ENCODE measurements at places on chromosomes 3 and 15.

DNA sequence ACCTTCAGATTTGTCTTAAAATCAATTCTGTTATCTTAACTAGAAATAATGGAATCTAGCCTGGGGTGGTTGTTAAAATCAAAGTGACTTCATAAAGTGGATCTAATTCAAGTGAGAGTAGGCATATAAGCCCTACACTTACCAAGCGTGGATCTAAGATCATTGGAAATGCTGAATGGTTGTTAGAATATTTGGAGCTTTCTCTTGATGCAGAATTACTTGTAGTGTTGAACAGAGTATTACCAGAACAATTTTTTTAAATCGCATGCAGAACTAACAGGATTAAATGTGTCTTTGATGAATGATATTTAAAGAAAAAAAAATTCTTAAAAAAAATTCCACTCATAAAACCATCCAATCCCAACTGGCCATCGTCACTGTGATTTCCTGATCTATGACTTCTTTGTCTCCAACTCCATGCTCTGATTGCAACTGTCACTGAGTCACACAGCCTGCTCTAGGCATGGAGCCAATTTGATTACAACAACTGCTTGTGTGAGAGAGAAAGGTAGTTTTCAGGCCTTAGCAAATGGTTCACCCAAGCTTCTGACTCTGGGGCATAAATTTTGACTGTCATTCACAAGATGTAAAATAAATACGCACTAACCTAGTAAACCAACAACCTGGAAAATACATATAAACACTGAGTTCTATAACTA is 25.9 kb upstream of the SPRED1 start:
- peak; percentile 42 for DNase-seq

DNA sequence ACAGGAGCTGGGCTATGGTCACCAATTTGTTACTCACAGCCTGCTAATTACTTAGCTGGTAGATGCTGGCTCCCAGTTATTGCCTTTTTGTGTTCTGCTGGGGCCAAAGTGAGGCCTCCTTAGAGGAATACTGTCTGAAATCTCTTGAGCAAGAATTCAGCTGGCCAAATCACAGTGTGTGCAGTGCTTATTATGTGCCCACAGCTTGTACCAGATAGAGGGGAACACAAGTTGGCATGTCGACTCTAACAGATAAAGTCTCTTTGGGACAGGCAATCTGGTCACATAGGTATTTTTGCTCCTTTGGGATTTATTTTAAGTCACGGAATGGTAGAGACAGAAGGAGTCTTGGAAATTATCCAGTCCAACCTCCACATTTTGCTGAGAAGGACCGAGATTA is 6.3 kb upstream of the TMEM212 start:
- no peak for DNase-seq

DNA sequence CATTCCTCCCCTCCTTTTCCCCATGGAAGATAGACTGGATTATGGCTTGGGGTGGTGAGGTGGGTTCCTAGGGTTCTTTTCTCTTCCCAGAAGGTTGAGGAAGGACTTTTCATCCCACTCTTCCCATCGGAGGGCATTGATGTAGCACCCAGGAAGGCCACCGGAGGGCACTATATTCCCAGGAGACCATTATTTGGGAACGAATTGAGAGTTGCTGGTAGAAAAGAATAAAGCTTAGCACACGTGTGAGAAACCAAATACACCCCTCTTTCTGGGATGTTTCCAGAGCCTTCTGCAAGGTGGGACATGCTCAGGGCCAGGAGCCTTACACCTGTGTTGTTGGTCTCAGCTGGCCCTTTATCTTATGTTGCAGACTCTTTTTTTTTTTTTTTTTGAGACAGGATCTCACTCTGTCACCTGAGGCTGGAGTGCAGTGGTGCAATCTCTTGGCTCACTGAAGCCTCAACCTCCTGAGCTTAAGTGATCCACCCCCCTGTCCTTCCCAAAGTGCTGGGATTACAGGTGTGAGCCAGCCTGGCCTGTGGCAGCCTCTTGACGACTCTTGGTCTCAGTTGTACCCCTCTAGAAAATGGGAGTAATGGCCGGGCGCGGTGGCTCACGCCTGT is 6.3 kb upstream of the CDC25A start:
- peak; percentile 49 for DNase-seq

GRCh38 chr3:4504340-4505261 is 11.5 kb downstream of the ITPR1 start:
- DNase-seq = no peak

DNA sequence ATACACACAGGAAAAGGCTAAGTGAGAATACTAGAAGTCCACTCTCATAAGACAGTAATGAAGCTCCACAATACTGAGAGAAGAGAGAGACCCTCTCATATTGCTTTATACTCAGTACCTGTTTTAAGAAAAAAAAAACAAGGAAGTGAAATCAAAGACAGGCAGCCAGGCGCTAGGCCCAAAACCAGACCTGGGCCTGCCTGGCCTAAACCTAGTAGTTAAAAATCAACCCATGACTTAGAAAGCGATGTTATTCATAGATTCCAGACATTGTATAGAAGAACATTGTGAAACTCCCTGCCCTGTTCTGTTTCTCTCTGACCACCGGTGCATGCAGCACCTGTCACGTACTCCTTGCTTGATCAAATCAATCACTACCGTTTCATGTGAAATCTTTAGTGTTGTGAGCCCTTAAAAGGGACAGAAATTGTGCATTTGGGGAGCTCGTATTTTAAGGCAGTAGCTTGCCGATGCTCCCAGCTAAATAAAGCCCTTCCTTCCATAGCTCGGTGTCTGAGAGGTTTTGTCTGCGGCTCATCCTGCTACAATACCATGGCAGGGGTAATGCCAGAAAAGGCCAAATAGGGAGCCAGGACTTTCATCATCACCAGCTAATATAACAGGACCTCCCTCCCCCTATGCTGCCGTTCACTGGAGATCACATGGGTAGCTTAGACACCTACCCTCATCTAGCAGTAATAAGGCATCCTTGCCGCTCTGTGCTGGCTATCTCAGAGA is 1294.1 kb downstream of the NSUN3 start:
- DNase-seq = no peak

- DNase-seq = no peak
Observed at GRCh38 chr3:56737006-56737405, 53.9 kb upstream of the TASOR start.

DNA sequence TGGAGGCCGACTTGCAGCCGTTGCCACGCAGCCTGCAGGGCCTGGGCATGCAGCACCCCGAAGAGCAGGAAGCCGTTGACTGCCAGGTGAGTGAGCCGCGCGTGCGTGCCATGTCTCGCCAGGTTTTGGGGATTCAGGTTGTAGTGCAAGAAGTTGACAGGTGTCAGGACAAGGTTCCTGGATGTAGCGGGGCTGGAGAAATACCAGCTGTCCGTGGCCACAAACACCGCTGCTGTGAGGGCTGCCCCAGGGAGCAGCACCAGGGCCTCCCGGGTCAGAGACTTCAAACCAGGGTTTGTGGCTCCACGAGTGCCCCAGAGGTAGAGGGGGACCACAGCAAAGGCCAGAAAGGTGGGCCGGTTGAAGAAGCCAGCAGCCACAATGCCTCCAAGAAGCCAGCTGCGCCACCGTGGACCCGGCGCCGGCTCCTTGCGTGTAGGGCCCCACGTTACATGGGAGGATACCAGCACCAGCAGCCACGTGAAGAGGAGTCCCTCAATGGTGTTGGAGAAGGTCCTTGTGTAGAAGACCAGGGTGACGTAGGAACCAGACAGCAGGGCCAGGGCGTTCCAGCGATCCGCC is 5.6 kb upstream of the NCBP2 start:
- no peak for DNase-seq

DNA sequence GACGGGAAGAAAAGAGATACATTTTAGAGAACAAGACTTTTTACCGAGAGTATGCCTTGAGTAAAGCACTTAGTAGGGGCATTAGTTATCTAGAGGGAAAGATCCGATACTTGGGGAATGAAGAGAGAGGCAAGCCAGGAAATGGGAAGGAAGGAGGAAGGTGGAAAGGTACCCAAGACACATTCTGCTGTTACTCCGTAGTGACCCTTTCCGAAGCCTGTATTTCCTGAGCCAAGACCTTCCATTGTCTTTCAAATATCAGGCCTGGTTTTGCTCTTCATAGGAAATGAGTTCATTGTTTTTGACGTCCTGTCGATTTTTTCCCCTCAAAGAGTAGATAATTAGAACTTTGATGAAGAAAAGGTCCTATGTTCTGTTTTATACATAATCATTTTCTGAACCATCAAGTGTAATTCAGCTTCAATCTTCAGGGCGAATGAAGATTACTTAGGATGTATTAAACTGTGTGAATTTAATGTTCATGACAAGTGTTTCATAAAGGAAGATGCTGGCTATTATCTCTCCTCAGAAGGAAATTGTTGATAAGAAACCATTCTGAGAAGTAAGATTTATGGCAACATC is 95.7 kb downstream of the PPM1L start:
- DNase-seq = no peak

All from NCI-H1048 (cell line).